Stimulated activated CD8-positive, alpha-beta memory T cell treated with anti-CD3 and anti-CD28 coated beads, Interleukin-7, amount 100 ng/mL, for 1 hour (primary cell): ENCODE measurements at places on chromosomes 2 and 18.

- DNase-seq, result no peak
These were observed 30.5 kb upstream of the SLC39A10 start for GRCh38 chr2:195626507-195626906.

GRCh38 chr2:7089284-7089683 is 172.1 kb downstream of the RNF144A start:
- DNase-seq, result no peak

DNA sequence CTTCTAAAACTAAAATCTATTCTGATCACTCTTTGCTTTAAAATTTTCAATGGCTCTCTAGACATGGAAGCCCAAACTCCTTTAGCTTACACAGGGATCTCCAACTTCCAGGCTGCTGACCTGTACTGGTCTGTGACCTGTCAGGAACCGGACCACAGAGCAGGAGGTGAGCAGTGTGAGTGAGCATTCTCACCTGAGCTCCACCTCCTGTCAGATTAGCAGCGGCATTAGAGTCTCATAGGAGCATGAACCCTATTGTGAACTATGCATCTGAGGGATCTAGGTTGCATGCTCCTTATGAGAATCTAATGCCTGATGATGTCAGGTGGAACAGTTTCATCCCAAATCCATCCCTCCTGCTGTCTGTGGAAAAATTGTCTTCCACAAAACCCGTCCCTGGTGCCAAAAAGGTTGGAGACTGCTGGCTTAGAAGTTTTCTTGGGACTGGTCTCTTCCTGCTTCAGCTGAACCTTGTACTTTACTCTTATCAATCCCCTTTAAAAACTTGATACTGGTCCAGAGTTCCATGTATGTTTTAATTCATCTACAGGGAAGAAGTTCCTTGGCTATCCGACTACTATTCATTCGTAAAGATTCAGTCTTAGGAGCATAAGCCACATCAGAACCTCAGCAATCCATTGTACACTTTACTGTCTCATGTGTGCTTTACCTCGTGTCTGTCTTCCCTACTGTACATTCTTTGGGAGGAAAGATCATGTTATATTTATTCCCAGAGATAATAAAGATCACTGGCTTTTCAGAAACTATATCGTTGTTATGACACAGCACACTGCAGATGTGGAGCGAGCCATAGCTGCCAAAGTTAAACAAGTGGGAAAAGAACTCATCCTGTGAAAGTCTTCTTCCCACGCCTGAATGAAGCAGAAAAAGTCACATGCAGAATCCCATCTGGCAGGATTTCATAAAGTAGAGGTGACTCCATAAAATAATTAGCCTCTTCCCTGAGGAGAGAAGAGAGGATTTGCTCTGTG is 183.8 kb downstream of the LRATD1 start:
- no peak for DNase-seq

DNA sequence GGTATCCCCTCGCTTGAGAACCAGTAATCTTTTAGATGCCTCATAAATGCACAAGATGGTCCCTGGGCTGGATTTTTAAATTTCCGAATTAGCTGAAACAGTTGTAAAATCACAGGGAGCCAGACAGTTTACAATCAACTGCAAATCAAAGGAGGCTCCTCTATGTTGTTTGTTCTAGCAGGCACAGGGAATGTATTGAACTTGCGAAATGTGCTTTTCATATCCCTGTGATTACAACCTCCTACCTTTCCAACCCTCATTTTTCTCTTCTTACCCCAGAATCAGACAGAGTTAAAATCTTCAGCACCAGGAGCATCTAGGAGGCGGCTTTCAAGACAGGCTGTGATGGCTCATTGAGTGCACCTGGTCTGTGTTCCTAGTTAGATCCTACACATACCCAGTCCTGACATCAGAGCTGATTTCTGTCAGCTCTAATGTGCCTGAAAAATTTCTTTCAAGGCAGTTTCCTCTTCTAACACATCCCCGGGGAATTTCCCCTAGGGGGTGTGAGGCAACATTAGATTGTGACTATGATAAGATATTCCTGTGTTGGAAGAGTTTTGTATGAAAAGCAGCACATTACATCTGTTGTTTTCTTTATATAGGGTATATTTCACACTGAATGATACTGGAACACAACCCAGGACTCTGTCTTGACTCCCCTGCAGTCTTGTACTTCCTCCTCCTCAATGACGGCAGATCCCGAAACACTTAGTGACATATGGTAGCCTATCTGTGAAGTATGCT is 17.9 kb upstream of the CAVIN2 start:
- no peak for DNase-seq

DNA sequence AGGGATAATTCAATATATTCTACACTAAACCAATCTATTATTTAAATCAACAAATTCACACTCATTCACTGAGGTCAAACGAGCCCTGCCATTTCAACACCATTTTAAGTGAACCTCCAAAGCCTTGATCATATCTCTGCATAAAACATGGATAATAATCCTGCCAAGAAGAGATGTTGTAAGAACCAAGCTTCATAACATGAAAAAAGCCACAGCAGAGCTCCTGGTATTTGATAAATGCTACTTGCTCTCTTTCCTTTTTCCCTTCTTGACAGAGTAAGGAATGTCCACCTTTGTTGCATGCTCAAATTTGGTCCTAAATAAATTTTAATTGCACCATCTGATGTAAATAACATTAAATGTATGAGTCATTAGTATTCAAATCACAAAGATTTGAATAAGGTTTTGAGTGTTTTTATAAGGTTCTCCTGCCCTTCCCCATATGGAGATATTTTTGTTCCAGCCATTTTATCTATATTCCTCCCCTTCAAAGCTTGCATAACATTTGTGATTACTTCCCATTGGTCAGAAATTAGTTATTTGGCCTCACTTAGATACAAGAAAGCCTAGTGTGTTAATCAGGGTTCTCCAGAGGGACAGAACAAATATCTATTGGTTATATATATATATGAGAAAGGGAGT is 318.8 kb downstream of the RND3 start:
- no peak for DNase-seq

DNA sequence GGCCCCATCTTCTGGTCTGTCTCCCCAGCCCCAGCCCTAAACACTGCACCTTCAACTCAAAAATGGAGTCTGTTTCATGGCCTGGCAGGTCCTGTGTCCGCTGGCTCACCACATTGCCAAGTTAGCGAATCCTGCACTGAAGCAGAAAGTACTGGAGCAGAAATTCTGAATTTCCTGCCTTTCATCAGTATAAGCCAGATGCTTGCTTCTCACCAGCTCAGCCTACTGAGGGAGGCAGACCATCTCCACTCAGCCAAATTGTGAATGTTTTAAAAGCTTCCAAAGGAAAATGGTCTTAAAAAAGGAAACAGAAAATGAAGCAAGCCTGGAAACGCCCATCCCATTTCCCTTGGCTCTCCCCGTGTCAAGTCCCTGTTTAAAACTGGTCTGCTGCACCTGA is 157.8 kb downstream of the C1D start:
- DNase-seq, result no peak

- no peak for DNase-seq
These were observed 264.4 kb upstream of the SIX2 start for GRCh38 chr2:45273412-45274249.

GRCh38 chr18:21513292-21513691 is 87.2 kb downstream of the ESCO1 start:
- DNase-seq, result no peak

DNA sequence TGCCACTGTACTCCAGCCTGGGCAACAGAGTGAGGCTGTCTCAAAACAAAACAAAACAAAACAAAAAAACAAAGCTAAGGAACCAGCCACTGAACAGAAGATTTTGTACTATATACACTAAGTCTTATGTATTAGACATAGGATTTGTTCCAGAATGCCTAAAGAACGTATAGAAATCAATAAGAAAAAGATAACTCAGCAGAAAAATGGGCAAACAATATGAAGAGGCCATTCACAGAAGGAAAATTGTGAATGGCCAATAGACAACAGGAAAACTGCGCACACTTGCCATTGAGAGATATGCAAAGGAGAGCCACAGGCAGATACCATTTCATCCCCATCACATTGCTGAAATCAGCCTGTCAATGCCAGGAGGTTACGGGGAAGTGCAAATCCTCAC is 14.9 kb upstream of the UBE2F start:
- DNase-seq, result no peak

GRCh38 chr18:70781860-70782453 is 493.1 kb downstream of the SOCS6 start:
- peak; percentile 35 for DNase-seq
